Esophagus squamous epithelium (tissue), 5 donors: ENCODE measurements at places on chromosomes 4 and X.
A peak's percentile ranks its signal among the peaks of the same experiment; 100 is the strongest.

GRCh38 chr4:2799224-2799911, 6.5 kb downstream of the SH3BP2 start:
- H3K36me3 ChIP-seq: no peaks in the 10 kb centered on the region
- H3K27ac ChIP-seq: peak overlapping the region; percentile 87
- peaks cover 100% of the 10 kb centered on the region for H3K4me1 ChIP-seq
- no peaks in the 10 kb centered on the region for H3K27me3 ChIP-seq

DNA sequence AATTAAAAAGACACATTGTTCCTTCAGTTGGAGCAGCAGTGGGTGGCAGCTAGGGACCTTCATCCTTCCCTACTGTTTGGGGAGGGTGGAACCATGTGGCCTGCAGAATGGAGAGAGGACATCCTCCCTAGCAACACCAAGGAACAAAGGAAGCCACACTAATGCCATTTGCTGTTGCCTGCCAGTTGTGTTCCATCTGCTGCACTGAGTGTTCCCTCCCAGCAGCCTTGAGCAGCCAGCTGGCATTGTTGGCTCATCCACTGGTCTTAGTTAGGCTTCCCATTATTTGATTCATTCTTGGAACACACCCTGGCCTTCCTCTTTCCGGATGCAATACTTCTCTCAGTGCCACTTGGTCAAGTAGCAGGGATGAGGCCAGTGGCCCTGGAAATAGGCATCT, 25.0 kb upstream of the HMGB3 start:
- H3K4me3 ChIP-seq: no peak overlapping the region
- no peak for DNase-seq
- H3K4me1 ChIP-seq: no peaks in the 10 kb centered on the region
- H3K36me3 ChIP-seq: no peaks in the 10 kb centered on the region

GRCh38 chr4:126733301-126733700, 899.5 kb upstream of the INTU start:
- no peak overlapping the region for H3K27ac ChIP-seq
- no peaks in the 10 kb centered on the region for H3K36me3 ChIP-seq
- DNase-seq: no peak
- no peaks in the 10 kb centered on the region for H3K4me1 ChIP-seq
- H3K27me3 ChIP-seq: no peaks in the 10 kb centered on the region

DNA sequence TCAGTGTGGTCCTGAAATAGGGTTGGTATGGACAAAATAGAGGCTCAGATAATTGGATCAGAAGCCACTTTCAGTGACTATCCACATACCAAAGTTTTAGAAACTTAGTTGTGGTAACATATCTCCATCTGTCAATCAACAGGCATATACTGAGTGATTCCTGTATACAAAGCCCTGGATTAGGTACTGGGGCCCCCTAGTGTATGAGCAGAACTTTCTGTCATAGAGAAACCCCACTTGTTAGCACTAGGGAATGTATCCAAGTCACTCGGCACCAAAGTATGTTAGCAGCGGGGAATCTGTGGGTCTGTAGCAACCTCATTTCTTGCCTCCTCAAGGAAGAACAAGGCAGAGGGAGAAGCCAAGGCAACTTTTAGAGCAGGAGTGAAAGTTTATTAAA, 50.7 kb downstream of the MAP7D3 start:
- no peak overlapping the region for H3K27ac ChIP-seq
- DNase-seq: no peak
- peaks cover 16% of the 10 kb centered on the region for H3K4me1 ChIP-seq
- H3K36me3 ChIP-seq: no peaks in the 10 kb centered on the region
- peak overlapping the region; percentile 29 for H3K4me3 ChIP-seq
- no peaks in the 10 kb centered on the region for H3K27me3 ChIP-seq

DNA sequence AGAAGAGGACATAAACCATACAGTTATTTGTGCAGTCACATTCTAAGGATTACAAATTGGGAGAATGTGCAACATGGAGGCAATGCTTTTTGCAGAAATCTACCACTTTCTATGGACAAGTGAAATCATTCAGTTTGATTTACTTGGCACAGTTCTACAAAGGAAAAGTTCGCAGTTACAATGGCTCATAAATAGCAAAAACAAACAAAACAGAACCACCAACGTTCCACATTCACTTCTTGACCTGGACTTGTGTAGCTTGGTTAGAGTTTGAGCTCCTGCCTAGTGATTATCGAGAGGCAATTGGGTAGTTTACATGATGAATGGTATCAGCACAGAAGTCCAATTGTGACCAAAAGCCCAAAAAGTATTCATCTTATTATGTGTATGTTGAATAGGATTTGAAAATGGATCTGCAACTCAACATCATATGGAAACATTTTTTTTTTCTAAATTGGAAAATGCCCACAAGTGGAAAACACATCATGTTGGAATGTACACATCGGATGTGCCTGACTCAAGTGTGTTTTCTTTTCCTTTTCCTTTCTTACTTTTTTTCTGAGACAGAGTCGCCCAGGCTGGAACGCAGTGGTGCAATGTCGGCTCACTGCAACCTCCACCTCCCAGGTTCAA, 123.8 kb downstream of the LUZP4 start:
- no peak for DNase-seq
- no peak overlapping the region for H3K4me3 ChIP-seq
- no peaks in the 10 kb centered on the region for H3K4me1 ChIP-seq
- no peaks in the 10 kb centered on the region for H3K27me3 ChIP-seq
- no peaks in the 10 kb centered on the region for H3K36me3 ChIP-seq
